Activated T-helper 9 cell treated with anti-CD3 and anti-CD28 coated beads, Interleukin-2, amount 50 U/mL, for 16 hours (primary cell): ENCODE measurements at places on chromosomes 11 and 22.

DNA sequence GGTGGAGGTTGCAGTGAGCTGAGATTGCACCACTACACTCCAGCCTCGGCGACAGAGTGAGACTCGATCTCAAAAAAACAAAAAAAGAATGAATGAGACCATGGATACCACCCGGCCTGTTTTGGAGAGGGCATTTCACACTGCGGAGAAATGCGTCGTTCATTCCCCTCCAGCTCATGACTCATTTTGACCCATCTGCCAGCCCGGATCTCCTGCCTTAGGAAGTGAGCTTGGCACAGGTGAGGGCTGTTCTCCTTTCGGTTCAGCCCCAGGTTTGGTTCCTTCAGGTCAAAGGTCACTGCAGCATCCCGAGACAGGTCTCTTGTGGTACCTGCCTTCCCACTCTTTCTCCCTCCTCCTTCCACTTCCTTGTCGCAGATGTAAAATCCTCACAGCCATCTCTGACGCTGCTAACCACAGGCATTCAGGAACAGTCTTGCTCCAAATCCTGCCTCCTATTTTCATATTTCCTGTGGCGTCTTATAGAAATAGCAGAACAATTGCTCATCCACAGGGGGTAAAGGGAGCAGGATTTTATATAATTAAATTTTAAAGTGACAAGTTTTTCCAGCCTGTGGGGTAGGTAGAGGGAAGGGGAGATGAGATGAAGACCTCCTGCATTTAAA is 517.9 kb downstream of the NTM start:
- DNase-seq = no peak

DNA sequence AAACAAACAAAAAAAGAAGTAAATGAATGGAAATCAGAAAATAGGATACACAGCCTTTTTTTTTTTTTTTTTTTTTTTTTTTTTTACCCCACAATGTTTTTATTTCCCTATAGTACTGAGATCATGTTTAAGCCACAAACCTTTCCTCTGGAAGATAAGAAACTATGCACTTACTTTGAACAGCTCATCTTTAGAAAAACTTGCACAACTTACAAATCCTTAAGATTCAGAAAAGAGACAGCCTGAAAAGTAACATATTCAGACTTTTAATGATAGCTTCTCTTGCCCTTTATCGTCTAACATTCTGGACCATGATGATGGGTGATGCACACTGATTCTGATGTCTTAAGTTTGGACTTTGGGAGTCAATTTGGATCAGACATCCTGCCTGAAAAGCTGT is 80.3 kb downstream of the TNRC6B start:
- DNase-seq = no peak

GRCh38 chr11:75775056-75775455 is 6.5 kb downstream of the DGAT2 start:
- DNase-seq = no peak

- no peak for DNase-seq
These were observed 156.8 kb upstream of the BDNF start for GRCh38 chr11:27857014-27857413.

DNA sequence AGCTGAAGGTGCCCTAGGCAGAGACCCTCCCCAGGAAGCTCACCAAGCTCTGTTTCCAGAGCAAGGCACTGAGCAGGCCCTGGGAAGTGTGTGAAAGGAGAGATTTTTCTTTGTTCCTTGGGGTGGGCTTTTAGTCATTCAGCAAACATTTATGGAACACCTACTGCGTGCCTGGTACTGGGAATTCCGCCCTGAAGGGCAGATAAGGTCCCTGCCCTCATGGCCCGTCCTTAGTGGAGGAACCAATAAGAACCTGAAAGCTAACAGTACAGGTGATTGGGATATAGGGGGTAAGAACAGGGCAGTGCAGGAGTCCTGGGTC is 3.9 kb downstream of the TMEM134 start:
- DNase-seq = no peak
